Right forelimb (tissue), 1 donor: ENCODE measurements at places on chromosomes 12 and 14.

- DNase-seq = no peak
These were observed 32.5 kb downstream of the PPFIA2 start for GRCh38 chr12:81726634-81727033.

GRCh38 chr14:22163051-22163450, 426.0 kb downstream of the DAD1 start:
- DNase-seq = no peak

GRCh38 chr14:62420847-62421246, 624.4 kb downstream of the KCNH5 start:
- no peak for DNase-seq

DNA sequence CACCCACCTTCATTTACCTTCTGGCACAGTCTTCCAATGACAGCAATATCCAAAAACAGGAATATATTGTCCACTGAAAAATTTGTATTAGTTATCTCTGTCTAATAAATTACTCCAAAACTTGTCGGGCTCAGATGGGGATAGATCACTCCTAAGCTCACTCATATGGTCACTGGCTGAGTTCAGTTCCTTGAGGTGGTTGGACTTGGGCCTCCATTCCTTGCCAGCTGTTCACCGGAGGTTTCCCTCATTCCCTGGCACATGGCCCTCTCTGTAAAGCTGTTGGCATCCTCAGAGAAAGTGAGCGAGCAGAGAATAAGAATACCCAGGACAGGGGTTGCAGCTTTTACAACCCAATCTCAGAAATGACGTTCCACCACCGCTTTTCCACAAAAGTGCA, 81.5 kb downstream of the TMTC1 start:
- no peak for DNase-seq

GRCh38 chr12:131711551-131712205, 788 bp downstream of the SFSWAP start:
- DNase-seq = no peak

- DNase-seq = no peak
These were observed 18.5 kb upstream of the MLXIP start for GRCh38 chr12:122060081-122060501.

DNA sequence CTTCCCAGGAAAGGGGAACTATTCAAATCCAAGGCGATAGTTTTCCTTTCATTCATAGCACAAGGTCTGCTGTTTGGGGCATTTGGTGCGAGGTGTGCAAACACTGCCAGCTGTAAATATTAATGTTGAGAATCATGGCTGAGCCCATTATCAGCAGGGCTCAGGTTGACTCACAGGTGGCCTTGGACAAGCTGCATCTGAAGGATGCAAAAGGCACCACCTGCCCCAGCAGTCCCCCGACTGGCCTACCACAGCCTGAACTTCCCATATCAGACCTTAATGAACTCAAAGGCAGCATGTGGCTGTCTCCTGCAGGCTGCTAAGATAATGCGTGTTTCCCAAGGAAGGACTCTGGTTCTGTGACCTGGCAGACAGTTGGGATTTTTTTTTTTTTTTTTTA, 93.3 kb upstream of the MAP1LC3B2 start:
- DNase-seq = no peak

- no peak for DNase-seq
These were observed 21.9 kb downstream of the WNT5B start for GRCh38 chr12:1650978-1651361.

DNA sequence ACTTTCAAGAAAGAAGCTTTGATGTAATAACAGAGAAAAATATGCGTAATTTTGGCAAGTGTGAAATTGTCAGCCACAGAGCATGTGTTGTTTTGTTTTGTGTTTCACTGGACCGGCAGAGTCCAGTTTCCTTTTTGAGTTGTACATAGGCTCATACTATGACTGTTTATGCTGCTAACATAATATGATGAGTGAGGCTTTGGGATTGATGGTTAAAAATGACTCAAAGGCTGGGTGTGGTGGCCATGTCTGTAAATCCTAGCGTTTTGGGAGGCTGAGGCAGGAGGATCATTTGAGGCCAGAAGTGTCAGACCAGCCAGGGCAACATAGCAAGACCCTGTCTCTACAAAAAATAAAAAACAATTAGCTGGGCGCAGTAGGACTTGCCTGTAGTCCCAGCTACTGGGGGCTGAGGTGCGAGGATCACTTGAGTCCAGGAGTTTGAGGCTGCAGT, 487.9 kb downstream of the PCNX1 start:
- DNase-seq = no peak

- DNase-seq = peak; percentile 60
These were observed 34.3 kb upstream of the GAS2L3 start for GRCh38 chr12:100539202-100539601.
